ENCODE measurements at places on chromosomes 4 and X.

DNA sequence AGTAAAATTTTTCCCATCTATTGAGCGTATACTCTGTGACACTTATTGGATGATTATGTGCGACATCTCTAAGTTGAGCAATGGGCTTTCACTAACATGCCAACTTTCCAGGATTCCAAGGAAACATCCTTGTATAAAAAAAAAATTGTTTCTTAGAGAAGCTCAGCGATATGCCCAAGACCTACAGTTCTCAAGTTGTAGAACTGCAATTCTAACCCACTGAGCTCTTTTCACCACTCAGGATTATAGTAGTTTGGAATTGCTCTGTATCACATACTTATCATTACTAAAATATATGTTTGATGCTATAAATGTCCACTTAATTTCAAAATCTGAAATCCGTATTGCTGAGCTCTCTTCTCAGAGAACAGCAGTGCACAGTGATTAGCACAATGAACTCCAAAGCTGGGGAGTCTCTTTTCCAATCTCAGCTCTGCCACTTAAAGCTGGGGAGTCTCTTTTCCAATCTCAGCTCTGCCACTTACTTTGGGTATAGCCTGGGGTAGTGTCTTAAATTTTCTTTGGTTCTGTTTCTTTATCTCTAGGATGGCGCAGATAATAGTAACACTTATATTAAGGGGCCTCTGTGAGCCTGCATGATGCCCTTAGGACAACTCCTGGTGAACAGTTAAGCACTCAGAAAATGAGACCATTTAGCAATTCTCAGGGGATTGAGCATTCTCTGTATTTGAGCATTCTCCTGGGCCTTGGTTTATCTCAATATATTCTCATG is 1722.2 kb upstream of the AGA start:
- DNase-seq = no peak

DNA sequence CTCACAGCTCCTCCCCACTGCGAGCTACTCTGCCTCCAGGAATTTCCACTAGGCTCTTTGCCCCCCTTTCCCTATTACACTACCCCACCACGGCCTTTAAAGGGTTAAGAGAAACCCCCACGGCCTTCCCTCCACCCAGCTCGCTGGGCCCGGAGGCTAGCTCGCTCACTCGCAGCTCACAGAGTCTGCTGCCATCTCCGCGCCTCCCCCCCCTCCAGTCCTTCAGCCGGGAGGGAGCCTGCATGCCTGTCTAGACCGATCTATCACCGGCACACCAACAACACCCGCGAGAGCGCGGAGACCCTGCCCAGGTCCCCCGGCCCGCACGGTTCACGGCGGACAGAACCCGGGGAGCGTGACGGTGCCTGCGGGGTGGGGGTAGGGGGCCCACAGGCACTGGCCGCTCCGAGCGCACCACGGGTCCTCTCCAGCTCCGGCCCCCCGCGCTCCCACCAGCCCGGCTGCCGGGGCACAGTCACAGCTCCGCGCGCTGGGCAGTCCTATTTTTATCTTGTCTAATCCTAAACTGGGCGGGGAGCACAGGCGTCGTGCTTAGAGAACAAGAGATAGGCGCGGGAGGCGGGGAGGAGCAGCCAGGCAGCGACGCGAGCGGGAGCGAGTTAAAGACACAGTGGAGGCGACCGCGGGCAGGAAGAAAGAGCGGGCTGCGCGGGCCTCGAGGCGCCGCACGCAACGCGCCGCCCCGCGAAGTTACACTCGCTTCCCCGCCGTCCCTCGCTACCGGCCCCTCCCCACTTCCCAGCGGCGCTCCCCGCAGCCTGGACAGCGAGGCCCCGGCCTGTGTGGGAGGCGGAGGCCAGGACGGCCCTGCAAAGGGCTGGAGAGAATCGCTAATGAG is 3.5 kb downstream of the BCOR start:
- DNase-seq = no peak

DNA sequence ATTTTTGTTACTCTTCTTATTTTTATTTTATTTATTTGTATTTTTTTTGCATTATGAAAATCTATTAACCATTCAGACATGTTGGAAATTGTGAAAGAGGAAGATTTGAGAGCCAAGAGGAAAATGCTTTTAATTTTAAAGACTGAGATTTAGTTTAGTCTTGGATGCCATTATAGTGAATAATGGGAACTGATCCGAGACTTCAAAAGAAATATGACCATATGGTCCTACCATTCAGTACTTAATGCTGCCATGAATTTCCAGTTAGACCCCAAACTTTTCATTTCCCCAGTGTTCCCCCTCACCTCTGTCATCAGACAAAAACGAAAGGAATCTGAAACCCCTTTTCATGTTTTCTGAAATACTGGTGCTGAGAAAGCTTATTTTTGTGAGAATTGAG is 95.5 kb downstream of the TENM3 start:
- no peak for DNase-seq

GRCh38 chr4:110449947-110450346 is 26.0 kb upstream of the ENPEP start:
- no peak for DNase-seq

- DNase-seq = no peak
These were observed 19.3 kb downstream of the WDR13 start for GRCh38 chrX:48616576-48616975.

- no peak for DNase-seq
These were observed 1.3 kb upstream of the MAMLD1 start for GRCh38 chrX:150361777-150362351.

DNA sequence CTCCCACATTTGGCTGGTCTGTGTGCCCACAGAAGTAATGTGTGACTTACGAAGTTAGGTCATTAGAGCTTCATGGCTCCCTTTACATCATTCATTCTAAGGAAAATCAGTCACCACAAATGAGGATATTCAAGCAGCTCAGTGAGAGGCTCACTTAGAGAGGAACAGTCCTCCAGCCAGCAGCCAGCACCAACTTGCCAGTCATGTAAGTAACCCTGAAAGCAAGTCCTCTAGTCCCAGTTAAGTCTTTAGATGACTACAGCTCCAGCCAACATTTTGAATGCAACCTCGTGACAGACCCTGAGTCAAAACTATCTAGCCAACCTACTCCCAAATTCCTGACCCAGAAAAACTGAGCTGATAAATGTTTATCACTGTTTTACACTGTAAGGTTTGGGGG is 71.3 kb downstream of the LRBA start:
- no peak for DNase-seq

- no peak for DNase-seq
These were observed 133.6 kb upstream of the MAMLD1 start for GRCh38 chrX:150229481-150229880.

GRCh38 chrX:109352066-109352588 is 129.8 kb downstream of the GUCY2F start:
- DNase-seq = no peak

GRCh38 chr4:8419222-8420041 is 21.1 kb downstream of the ACOX3 start:
- DNase-seq = no peak

GRCh38 chr4:75698162-75698962 is 25.2 kb upstream of the G3BP2 start:
- DNase-seq = no peak

GRCh38 chr4:143189528-143189927 is 4.8 kb downstream of the USP38 start:
- no peak for DNase-seq

DNA sequence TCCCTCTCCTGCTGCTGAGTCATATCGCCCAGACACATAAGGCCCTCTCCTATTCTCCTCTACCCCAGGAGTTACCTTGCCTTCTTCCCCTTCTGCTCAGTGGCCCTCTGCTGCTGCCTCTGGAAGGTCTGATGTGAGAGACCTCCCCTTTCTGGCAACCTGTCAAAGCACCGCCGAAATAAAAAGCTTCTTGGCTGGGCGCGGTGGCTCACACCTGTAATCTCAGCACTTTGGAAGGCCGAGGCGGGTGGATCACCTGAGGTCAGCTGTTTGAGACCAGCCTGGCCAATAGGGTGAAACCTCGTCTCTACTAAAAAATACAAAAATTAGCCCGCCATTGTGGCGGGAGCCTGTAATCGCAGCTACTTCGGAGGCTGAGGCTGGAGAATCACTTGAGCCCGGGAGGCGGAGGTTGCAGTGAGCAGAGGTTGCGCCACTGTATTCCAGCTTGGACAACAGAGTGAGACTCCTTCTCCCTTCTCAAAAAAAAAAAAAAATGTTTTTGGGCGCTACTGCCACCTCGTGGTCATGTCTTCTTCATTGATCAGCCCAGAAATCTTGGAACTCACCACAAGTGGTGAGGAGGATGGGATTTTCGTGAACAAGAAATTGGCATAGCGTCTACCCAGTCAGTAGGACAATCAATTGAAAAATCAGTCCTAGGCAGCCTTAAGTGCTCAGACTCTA is 8.6 kb upstream of the ZXDA start:
- no peak for DNase-seq

DNA sequence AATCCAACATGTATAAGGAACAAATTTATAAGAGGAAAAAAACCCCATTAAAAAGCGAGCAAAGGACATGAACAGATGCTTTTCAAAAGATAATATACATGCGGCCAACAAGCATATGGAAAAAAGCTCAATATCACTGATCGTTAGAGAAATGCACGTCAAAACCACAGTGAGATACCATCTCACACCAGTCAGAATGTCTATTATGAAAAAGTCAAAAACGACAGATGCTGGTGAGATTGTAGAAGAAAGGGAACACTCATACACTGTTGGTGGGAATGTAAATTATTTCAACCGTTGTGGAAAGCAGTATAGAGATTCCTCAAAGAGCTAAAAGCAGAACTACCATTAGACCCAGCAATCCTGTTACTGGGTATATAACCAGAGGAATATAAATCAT is 465.4 kb downstream of the TMA16 start:
- DNase-seq = no peak

DNA sequence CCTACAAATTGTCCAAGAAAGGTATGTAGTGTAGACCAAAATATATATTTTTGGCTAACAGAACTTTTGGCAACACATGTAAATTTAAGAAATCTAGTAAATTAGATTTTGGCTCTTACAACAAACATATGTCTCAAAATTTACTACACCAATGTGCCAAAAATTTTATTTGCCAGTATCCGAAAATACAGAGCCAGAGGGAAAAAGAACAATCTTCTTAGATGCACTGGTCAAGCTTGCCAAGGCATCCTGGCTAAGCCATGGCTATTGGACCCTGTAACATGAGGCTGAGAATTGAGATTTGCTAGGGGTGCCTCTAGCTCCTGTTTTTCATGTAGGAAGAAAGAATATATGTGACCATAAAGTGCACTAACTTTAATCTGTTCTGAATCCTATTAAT is 91.8 kb downstream of the GABRG1 start:
- DNase-seq = no peak

DNA sequence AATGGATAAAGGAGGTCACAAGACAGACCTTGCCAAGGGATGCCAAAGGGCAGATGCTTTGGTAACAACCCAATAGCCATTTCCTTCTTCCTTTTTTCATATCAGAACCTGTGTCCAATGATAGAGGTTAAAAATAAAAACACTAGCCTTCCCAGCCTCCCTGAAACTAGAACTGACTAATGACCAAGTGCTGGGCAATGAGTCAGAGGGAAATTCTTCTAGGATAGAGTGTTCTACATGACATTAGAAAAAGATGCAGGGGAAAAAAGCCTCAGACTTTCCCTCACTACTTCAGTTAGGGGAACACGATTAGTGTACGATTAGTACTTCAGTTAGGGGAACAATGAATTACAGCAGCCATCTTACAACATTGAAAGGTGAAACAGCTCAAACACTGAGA is 29.3 kb upstream of the FAM47C start:
- no peak for DNase-seq

DNA sequence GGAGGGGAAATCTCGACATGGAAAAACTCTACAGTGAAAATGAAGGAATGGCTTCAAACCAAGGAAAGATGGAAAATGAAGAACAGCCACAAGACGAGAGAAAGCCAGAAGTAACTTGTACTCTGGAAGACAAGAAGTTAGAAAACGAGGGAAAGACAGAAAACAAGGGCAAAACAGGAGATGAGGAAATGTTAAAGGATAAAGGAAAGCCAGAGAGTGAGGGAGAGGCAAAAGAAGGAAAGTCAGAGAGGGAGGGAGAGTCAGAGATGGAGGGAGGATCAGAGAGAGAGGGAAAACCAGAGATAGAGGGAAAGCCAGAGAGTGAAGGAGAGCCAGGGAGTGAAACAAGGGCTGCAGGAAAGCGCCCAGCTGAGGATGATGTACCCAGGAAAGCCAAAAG is 1.3 kb downstream of the TCEAL4 start:
- DNase-seq = no peak

- DNase-seq = no peak
These were observed 1587.9 kb upstream of the ADGRL3 start for GRCh38 chr4:59612235-59612634.

DNA sequence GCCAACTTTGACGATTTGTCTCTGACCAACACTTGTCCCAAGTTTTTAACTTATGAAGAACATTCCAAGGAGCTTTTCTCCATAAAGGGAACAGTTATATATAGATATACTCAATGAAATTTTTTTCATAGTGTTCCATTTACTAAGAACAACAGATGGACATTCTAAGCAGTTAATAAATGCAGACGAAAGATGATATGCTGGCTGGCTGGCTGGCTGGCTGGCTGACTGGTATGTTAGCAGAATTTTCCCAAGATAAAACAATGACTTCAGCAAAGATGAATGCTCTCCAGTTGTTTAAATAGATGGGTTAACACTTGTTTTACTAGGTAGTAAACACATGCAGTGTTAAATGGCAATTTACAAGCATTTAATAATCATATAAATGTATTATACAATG is 62.2 kb downstream of the SPANXN3 start:
- DNase-seq = no peak

DNA sequence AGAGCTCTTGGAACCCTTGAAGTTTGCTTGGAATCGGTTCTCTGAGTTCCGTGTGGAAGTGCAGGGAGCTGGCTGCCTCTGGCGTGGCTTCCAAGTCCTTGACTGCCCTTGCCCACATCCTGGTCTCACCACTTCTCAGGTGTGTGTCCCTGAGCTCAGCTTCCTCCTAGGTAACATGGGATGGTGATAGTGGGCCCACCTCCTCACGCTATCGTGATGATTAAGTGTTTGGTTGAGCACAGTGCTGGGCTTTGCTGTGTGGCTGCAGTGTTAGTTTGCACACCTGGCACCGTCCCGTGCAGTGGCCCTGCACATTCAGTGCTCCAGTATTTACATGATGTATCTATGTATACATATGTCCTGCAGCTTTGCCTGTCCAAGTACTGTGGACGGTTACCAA is 81.5 kb downstream of the CLDN34 start:
- no peak for DNase-seq

DNA sequence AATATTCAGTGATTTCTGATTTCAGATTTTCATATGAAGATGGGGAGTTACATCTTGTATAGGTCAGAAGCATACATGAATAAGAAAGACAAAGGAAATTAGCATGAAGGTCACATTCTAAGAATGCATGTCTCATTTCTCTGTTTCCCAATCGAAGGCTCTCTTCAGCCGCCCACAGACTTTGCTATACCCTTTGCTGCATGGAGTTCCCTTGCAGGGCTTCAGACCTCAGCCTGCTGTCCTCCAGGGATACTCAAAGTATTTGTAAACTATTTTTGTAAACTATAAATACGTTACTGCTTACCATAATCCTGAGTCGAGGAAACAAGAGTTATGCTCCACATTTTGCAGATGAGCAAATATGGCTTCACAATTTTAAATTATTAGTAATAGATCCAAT is 738.4 kb downstream of the PCDH18 start:
- DNase-seq = no peak

All from D721Med (cell line).